ENCODE measurements at places on chromosomes 7 and 10.

DNA sequence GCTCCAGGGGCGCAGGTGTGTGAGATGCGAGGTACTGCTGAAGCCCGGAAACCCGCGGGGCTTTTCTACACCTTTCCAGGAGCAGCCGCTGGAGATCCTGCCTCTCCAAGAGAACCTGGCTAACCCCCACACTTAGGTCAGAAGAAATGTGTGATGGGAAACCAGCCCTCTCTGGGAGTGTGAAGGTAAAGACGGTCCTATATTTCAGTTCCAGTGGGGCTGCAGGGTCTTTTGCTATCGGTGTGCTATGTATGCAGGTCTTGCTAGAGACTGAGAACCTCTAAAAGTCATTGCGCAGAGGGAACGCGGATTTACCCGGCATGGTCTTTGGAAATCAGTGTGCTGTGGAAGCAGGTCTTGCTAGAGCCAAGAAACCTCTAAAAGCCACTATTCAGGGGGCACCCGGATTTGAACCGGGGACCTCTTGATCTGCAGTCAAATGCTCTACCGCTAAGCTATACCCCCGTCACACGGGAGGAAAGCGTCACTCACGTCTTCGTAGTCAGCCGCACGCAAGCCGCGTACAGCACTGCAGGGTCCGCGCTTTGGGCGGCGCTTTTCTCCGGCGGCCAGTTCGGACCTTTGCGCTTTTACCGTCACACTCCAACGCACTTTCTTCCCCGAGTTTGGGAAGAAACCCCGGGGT, 46.0 kb downstream of the ZNF777 start:
- DNase-seq = no peak

GRCh38 chr7:75045881-75046280, 27.7 kb downstream of the RCC1L start:
- no peak for DNase-seq

GRCh38 chr7:630539-630938, 96.0 kb upstream of the DNAAF5 start:
- DNase-seq = no peak

DNA sequence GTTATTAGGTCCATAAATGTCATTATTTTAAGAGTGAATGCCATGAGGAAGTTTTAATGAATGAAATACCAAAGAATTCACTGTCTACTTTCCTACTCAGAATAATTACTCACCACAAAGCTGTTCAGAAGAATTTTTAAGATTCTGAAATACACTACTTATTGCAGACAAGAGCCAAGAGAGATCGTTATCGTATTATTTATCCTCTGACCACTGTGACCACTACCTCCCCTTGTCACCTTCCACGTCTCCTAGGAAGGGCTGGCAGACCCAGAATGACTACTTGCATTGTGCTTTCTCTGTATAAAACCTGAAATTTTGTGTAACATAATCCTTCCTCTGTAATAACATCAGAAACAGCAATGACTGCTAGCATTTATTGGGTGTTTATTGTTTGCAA, 81.9 kb downstream of the ABCB5 start:
- no peak for DNase-seq

GRCh38 chr7:76108540-76109233, 60.8 kb downstream of the MDH2 start:
- DNase-seq = no peak

GRCh38 chr10:100009793-100010676, at the start of gene DNMBP:
TSS of gene DNMBP (minus strand) at chr10:100009947. CDS start at chr10:99972124, 37,823 bp downstream.
- DNase-seq = no peak

DNA sequence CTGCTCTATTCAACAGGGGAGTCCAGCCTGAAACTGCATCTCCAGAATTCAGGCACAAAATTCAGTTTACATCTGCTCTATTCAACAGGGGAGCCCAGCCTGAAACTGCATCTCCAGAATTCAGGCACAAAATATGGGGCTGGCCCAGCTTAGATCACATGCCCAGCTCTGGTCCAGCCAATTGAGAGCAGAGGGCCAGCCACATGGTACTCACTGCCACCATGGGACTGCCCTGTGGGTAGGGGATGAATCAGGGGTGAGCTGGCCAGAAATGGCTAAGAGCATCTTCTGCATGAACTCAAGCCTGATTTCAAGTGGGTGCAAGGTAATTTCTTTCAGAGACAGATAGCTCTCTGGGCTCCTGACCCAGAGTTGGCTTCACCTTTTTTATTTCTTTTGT, 156.6 kb upstream of the LYZL2 start:
- no peak for DNase-seq

DNA sequence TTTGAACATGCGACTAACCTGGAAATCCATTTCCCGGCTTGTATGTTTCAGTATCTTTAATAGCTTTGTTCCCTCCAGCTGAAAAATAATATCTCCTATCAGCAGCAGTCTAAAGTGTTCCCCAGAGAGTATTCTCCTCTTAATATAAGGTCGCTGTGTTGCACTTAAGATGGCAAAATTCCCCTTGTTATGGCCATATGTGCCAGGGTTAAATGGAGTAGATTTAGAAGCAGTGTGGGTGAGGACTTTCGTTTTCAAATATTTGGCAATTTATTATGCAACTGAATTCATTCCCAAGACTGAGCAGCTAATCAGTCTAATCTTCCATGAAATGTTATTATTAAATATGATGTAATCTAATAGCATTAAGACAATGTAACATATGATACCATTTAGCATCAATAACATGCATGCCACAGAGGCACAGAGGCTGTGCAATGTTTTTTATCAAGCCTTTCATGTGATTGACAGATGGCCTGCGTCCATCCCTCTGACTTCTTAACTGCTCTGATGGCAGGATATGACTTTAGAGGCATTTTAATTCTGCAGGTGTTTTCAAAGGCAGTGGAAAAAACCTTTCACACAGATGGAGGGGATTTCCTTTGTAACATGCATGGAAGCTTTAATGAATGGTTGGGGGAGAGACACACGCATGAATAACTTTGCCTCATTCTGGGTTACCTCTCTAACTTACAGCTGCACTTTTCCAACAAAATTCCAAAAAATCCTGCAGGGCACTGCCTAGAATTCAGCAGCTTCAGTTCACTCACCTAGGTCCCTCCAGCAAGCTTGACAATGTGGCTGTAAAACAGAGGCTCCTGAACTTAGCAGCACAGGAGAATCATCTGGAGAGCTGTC, 55.1 kb upstream of the ZPBP start:
- DNase-seq = no peak

Measured in vagina (tissue), 2 donors.